Activated CD8-positive, alpha-beta memory T cell treated with anti-CD3 and anti-CD28 coated beads for 1 hour (primary cell): ENCODE measurements at places on chromosomes 2 and 18.

DNA sequence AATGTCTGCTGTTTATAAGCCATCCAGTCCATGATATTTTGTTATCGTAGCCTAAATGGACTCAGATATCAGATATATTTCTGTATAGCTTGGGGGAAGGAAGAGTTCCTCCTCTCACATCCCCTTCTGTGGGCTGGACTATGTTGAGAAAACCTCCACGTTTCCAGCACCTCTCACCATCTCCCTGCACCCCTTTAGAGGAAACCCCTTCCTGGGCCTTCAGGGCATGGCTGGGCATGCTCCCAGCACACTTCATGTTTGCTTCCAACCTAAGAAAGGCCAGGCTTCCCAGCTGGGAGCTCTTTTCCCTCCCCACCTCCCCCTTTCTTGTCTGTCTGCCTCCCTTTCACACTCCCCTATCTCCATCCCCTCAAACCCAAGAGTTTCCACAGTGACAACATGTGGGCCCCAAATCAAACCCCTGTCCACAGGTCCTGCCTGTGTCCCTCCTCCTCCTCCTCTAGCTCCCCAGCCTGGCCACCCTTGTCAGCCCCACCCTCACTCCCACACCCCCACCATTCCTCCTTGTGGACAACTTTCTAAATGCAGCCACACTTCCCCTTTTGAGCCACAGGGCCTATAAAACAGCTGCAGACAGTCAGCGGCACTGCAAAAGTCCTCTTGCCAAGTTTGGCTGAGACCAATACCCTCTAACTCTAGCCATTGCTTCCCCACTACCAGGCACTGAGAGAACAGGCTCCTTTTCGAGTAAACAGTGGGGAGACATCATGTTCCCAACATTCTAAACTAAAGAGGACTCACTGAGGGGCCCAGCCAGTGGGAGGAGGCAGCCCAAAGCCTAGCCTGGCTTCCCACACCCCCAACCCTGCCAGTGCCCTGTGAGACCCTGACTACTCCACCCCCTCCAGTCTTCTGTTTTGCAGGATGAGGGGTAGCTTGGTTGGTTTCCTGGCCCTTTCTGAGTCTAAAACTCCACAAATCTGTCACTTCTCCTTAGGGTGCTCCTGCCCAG lies 120.5 kb downstream of the ZFP36L2 start:
- DNase-seq: no peak

- DNase-seq: peak; percentile 74
Measured at GRCh38 chr2:171999604-172000469, at the start of gene METAP1D. TSS of gene METAP1D (plus strand) at chr2:171999953. CDS start at chr2:171999970, 17 bp downstream.

DNA sequence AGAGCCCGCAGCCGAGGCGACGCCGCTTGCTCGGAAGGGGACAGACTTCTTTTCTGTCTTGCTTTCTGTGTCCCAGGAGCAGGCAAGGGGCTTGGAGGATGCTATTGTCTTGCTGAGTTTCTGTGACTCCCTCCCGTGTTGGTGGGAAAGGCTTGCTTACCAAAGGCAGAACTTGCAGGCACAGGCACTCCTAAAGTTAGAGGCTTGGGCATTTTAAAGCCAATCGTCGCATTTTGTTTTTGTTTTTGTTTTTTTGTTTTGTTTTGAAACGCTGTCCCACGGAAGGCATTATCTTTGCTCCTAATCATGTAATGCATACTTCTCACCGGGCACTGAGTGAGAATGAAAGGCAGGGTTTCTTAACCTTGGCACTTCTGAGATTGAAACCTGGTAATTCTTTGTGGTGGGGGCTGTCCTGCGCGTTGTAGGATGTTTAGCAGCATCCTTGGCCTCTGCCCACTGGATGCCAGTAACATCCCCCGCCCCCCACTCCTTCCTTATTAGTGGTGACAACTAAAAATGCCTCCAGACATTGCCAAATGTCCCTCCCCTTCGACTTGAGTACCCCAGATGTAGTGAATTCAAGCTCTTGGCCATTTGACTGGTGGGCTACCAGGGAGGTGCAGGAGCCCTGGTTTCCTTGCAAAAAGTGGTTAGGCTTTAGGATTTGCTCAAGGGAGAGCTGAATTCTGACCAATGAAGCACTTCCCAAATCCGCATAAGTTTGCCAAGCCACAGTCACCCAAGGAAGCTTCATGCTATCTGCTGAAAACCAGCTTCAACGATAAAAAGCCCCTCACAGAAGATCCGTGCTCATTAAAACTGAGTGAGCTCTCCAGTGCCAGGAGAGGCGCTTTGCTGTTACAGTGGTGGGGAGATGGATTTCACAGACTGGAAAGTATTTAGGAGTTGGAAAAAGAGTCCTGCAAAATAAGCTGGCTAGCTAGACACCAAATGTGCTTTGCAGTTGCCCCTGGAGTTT lies 1.2 kb downstream of the ANTXR1 start:
- DNase-seq: no peak

DNA sequence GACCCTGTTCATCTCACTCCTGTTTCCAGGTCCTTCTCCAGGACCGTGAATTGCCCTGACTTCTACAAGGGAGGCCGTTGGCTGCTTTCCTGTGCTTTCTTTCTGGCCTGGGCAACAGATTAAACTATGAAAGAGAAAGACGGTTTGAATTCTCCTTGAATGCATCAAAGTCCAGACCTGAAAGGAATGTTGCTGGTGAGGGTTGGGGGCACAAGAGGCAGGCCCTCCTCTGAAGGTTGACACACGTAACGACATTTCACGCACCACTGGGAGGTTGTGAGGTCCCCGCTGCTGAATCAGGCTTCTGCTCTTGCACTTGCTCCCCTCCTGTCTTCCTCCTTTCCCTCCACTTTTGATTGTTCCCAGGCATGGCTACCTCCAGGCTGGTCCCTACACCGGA lies 141.9 kb downstream of the CYRIA start:
- no peak for DNase-seq

- no peak for DNase-seq
Measured at GRCh38 chr2:112923967-112924338, 13.0 kb downstream of the IL37 start.

DNA sequence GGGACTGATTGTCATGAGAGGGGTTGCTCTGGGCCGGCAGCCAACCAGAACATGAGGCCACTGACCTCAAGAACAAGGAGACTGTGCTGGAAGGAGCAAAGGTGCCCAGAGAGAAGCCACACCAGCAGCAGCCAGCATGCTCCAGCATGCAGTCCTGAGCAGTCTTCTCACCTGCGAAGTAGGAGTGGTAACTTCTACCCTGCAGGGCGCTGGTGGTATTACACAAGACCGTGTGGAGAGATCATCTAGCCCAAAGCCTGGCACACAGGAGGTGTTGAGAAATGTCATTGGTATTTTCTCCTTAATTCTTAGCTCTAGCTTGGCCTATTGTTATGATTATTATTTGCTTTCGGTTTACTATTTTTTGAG lies 132.7 kb downstream of the TSN start:
- no peak for DNase-seq

- no peak for DNase-seq
Measured at GRCh38 chr2:193349642-193350041, 1154.9 kb upstream of the TMEFF2 start.

DNA sequence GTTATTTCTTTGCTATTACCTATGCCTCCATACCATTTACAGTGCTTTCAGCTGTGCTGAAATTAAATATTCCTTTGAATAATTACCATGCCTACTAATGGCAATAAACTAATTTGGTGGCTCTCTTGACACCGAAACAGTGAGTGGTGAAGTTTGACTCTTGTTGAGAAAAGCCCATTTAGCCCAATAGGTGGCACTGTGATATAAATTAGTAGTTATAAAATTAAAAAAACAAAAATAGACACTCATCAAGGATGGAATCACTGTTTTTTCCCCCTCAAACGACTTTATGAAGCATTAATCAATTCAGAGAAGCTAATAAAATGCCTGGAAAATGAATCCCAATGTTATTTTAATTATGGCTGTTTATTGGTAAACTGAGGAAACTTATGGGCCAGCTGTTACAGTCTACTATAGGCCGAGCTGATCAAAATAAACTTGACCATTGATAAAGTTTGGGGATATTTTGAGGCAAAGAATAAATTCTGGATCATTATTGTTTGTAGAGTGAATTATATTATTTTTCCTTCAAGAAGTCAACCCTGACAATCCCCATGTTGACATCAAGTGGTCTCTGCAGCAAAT lies 339.6 kb downstream of the TRIB2 start:
- DNase-seq: no peak
